ENCODE measurements at places on chromosomes 7 and 10.
A peak's percentile ranks its signal among the peaks of the same experiment; 100 is the strongest.

DNA sequence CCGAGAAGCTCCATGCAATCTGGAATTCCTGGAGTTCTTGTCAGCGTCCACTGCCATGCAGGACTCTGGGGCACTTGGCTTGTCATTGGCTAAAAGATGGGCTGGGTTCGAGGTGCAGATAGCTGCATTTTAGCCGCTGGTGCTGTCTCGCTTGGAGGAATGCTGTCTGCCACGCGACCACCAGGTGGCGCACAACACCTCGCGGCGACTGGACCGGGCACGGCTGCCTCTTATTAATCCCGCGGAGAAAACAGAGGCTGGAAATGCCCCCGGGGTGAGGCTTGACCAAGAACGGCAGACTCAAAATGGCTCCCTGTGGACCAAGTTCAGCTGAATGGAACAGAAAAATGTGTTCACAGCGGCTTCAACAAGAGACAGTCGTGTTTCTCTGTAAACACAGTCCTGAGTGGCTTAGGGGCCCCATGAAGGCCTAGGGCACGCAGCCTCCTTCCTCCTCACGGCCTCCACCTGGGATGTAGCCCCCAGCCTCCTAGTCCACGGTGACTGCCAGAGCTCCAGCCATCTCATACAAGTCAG is 46.2 kb downstream of the AOC1 start:
- DNase-seq, result peak; percentile 63

DNA sequence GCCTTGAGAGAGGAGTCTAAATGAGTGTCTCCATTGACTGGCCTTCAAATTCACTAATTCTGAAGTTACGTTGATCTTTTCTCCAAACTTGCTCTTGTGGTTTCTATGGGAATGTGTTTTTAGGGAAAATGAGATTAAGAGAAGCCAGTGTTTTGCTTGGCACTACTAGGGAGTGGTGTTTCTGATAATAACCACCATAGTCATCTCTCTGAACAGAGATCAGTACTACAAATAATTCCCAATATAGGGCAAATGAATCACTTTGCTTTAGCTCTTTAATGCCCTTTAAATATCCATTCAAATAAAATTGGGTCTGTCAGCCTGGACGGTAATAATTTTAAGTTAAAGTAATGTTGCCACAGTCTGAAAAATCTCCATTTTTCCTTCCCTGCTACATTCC is 90.8 kb downstream of the NRF1 start:
- DNase-seq, result no peak

DNA sequence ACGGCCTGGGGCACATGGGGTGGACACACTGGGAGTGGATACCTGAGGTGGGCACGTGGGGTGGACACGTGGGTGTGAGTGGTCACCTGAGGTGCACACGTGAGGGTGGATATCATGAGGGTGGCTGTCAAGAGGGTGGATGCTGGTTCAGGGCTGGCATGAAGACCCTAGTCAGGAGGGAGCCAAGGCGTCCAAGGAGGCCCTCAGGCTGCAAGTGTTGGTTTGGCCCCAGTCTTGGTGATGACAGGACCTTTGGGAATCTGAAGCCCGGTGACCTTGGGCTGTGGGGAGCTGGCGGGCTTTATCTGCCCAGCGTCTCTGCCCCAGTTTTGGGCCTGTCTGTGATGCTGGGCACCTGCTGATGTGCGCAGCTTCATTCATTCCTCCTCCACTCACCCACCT is 24.9 kb upstream of the PFKFB3 start:
- DNase-seq, result no peak

GRCh38 chr7:11294965-11295364 is 321.3 kb downstream of the PHF14 start:
- DNase-seq, result no peak

- DNase-seq, result no peak
Measured at GRCh38 chr10:77486517-77486916, 151.1 kb downstream of the KCNMA1 start.
